Foreskin melanocyte (primary cell): ENCODE measurements at places on chromosomes 1 and 21.

DNA sequence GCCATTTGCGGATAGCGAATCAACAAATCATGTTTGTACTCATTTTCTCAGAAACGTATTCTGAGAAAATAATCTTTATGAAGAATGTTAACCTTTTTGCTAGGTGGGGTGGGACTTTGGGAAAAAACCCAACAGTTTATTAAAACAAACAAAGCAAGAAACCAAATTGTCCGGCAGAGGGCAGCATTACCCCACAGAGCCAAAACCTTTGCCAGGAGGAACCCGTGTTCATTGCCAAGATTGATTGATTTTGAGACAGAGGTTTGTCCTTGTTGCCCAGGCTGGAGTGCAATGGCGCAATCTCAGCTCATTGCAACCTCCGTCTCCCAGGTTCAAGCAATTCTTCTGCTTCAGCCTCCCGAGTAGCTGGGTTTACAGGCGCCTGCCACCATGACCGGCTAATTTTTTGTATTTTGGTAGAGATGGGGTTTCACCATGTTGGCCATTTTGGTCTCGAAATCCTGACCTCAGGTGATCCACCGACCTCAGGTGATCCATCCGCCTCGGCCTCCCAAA, 70.8 kb upstream of the RHOU start:
- peak; percentile 44 for DNase-seq

- no peak for DNase-seq
These were observed 71.0 kb upstream of the TRABD2B start for GRCh38 chr1:48068206-48068605.

- no peak for DNase-seq
These were observed 9.2 kb downstream of the SLC2A1 start for GRCh38 chr1:42949312-42950115.

GRCh38 chr21:44869781-44870747, 3.4 kb downstream of the PTTG1IP start:
- peak; percentile 93 for DNase-seq

- DNase-seq, result no peak
These were observed 20.2 kb downstream of the COPA start for GRCh38 chr1:160322831-160323230.

- DNase-seq, result no peak
These were observed 344.2 kb downstream of the VAV3 start for GRCh38 chr1:107620753-107621152.

- no peak for DNase-seq
These were observed 137.0 kb downstream of the LRRC53 start for GRCh38 chr1:74375376-74375775.

GRCh38 chr1:11650331-11650991, 3.8 kb downstream of the FBXO2 start:
- peak; percentile 53 for DNase-seq

- no peak for DNase-seq
These were observed 27.9 kb downstream of the EPHB2 start for GRCh38 chr1:22738522-22738921.

DNA sequence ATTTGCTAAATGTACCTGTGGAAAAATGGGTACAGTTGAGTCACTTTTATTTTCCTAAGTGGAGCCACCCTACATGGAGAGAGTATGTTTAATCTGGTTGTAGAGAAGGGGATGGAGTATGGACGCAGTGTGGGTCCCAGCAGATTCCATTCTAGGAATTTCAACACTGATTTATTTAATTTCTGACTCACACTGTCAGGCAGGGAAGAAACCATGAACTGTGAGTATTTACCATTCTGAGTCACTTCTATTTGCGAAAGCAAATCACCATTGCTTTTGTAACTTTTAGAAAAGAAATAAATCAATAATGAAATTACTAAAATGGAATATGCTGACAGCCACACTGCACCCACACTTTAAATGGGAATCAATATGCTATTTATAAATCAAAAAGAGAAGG, 339.0 kb downstream of the DSCAM start:
- DNase-seq, result no peak

DNA sequence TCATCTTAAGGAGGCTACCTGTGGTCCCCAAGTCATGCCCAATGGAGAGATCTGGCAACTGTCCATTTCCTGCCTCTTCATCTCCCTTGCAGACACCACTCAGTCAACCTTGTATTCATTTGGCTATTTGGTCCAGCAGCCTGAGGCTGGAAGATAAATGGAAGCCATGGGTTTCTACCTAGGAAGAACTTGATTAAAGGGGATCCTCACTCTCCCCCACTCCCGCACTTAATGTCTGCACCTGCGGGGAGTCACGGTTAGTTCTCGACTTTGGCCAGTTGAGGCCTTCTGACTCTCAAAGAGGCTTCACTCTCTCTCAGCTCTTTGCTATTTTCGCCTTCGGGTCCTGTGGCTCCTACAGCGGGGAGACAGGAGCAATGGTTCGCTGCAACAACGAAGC, 8.4 kb upstream of the ATXN7L2 start:
- no peak for DNase-seq

DNA sequence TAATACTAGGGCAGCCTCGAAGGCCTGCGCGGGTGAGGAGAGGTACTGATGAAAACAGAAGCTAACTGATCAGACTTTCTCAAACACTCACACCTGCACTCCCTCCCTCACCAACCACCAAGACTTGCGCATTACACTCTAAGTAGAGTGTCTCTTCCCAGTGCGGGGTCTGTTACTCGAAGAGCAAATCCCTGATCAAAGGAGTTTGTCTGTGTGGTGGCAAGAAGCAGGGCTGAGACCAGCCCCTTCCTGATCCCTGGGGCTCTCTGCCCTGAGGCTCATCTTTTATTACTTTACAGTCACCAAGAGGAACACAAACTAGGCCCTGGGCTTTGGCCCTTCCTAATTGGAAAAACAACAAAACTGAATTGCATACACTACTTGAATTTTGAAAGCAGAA, 19.5 kb upstream of the TSNAX start:
- DNase-seq, result no peak

DNA sequence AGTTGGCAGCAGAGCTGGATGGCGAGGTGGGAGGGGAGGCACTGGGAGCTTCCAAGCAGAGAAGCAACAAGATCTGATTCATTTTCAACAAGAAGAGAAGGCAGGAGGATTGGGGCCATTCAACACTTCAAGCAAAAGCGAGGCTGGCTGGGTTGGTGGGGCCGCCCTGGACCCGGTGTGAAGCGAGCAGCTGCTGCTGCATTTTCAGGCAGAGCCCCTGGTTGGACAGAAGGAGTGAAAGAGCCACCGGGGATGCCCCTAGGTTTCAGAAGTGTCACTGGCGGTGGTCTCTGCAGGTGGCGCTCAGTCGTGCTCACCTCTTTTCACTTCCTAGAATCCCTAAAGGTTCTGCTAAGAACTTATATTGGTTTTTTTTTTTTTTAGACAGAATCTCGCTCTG, 18.0 kb downstream of the SLC2A7 start:
- DNase-seq, result no peak

DNA sequence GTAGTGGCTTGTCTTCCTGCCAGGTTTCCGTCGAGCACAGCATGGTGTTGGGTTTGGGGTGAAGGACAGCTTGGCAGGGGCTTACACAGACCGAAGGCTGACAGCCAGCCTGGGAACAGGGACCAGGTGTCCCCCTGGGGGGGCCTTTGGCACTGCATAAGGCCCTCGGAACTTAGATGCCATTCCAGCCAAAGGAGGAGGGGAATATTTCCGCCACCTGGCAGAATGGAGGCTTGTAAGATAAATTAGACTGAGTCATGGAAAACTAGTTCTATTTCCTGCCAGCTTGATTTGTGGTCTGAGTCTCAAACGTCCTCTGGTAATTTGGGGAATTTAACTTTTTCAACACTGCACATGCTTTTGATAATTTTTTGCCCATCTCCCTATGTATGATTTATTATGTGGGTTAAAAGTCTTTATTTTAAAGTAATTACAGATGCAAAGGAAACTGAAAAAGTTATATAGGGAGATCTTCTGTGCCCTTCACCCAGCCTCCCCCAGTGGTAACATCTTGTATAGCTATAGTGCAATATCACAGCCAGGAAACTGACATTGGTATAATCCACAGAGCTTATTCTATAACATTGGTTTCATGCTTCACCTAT, 11.5 kb upstream of the TMEM51 start:
- DNase-seq, result no peak

DNA sequence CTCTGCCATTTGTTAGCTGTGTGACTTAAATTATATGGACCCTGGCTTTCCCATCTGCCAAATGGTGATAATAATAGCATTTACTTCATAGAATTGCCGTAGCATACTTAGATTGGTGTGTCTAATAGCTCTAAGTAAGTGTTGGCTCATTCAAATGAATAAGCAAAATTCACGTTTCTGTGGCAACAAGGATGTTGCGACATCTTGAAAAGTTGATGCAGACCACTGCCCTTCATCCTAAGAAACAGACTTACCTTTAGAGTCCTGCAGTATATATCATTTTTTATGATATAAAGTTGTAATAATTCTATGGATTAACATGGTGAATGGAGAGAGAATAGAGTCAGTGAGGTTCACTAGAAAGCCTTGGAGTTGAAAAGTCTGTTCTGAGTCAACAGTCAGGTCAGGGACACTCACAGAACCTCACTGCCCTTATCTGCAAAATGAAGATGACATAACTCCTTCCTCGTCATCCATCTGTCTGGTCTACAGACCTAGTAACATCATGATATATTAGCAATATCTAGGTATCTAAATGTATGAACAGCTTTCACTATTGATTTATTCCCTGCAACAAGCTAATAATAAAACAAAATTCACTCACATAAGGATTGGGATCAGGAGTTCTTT, 167.3 kb upstream of the C8B start:
- no peak for DNase-seq

DNA sequence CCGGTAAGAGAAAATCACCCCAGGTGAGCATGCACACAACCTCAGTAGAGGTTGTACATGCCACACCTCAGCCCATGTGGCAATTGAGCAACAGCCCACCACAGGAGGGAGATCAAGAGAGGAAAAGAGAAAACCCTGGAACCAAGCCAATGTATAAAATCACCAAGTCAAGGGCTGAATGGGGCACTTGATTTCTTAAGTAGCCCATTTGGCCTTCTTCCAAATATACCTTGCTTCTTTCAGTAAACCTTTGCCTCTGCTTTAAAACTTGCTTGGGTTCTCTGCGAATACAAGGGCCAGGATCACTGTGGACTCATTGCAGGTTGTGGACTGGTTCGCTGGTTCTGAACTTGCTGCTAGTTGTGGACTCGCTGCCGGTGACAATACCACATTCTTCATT, 1814.0 kb downstream of the PLA2G4A start:
- DNase-seq, result no peak

GRCh38 chr1:61323681-61324328, 241.4 kb downstream of the NFIA start:
- DNase-seq, result no peak

DNA sequence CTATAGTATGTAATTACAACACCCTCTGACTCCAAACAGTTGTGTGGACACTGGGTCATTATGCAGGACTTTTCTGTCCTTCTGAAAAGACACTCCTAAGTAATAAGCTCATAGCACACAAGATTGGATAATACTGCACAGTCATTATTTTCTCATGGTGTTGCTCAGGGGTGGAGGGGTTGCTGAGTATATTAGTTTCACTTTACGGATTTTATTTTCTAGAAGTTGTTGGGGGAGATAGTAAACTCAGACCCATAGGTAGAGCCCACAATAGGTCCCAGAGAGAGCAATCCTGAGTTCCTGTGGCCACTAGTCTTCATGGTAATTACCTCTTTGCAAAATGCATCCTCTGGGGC, 53.4 kb downstream of the DUSP10 start:
- DNase-seq, result no peak

- no peak for DNase-seq
These were observed 32.4 kb downstream of the COA6 start for GRCh38 chr1:234405676-234406075.

- DNase-seq, result no peak
These were observed 36.4 kb upstream of the ADARB1 start for GRCh38 chr21:45037986-45038385.
